ENCODE measurements at places on chromosomes 1 and 21.

DNA sequence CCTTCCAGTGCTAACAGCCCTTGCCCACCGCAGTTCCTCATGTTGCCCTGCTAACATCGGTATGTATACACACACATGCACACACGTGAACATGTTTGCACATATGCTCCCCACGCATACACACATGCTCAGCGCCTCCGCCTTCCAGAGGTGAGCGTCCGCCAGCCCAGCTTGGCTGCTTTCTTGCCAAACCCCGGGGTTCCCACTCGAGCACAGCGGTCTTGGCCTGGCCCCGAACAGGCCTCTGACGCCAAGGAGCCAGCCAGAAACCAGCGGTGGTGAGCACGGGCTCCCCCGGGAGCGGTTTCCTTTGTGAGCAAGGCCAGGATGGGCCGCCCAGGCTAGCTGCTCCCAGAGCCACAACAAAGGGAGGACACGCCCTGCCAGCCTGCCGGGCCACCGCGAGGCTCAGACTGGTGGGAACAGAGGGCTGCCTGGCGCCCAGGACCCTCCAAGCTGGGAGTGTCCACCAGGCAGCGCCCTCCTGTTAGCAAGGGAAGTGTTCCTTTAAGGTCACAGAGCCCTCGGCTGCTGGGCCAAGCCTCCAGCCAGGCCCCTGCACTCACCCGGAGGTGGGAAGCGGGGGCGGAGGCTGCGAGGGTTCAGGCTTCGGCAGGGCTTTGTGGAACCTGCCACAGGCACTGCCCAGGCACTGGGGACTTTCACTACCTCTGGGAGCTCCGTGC is 65.4 kb downstream of the ALPL start:
- peak; percentile 77 for DNase-seq

GRCh38 chr1:51175278-51175677 is 60.8 kb upstream of the RNF11 start:
- peak; percentile 8 for DNase-seq

GRCh38 chr1:5991381-5992025 is 722 bp downstream of the NPHP4 start:
- DNase-seq = no peak

DNA sequence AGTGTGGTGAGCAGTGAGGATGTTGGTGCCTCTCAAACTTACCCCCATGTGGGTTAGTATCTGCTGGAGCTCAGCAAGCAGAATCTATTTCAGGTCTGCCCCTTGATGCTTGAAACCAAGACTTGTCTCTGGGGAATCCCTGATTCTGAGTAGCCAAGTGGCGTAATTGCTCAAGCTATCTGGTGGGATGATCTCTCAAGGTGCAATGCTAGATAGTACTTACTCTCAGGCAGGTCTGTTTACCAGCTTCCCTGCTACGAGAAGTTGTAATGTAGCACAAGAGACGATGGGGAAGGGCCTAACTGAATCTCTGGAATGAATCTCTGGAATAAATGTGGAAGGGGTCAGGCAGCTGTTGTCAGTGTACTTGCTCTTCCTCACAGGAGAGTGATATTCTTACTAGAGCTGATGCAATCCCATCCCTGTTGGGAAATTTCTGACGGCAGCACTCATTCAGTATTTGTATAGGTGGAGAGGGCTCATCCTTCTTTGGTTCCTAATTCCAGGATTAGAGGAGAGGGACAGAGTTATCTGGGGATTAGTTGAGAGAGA is 65.4 kb downstream of the MACF1 start:
- peak; percentile 87 for DNase-seq

DNA sequence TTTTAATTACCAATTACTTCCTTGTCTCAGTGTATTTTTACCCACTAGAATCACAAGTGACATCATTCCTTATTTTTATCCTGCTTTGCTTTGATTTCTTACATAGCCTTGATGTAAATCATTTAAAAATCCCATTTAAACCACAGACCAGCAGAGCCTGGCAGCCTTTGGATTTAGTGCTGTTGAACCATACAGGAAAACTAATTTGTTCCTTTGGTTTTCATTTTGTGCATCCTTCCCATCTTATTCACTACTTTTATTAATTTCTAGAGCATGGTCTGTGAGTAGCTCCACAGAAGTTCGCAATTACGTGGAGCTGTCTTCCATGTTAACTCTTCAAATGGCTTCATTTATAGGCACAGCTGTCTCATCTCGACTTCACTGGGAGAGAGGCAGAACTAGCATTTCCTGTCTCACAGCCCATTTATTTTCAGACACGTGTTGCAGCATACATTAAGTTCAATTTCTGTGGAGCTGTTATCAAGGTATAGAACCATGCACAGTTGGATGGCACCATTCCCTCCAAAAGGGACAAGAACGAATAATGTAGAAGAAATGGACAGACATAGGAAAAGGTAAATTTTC is 235.3 kb downstream of the MRPL39 start:
- peak; percentile 16 for DNase-seq

- DNase-seq = peak; percentile 86
Measured at GRCh38 chr1:177448652-177449357, 278.0 kb downstream of the BRINP2 start.
